ENCODE measurements at places on chromosomes 16 and 17.
A peak's percentile ranks its signal among the peaks of the same experiment; 100 is the strongest.

DNA sequence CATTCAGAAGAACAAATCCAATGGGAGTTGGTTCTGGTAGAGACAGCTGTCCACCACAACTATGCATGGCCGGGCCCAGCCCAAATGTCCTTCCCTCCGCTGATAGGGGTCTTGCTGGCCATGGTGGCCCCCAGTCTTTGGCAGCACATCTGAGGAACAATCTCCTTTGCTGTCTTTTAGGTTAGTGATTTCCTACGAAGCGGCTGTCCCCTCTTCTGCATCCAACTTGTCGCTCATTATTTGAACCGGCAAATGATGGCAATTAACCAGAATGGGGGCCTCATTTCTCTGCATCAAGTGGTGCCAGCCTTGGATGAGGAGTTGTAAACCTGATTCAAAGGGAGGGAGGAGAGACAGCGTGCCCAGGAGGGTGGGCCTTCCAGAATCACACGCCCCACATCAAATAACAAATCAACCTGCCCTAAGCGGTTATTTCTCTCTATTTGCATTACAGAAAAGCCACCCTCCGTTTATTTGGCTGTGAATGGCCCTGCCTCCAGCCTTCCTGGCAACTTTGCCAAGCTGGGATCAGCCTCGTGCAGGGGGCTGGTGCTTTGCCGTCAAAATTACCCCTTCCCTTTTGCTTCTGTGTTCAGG is 156.5 kb downstream of the RGS9 start:
- H3K27me3 ChIP-seq: no peaks in the 10 kb centered on the region
- no peak for DNase-seq
- no peaks in the 10 kb centered on the region for H3K4me1 ChIP-seq
- no peaks in the 10 kb centered on the region for H3K36me3 ChIP-seq
- no peak overlapping the region for H3K27ac ChIP-seq

DNA sequence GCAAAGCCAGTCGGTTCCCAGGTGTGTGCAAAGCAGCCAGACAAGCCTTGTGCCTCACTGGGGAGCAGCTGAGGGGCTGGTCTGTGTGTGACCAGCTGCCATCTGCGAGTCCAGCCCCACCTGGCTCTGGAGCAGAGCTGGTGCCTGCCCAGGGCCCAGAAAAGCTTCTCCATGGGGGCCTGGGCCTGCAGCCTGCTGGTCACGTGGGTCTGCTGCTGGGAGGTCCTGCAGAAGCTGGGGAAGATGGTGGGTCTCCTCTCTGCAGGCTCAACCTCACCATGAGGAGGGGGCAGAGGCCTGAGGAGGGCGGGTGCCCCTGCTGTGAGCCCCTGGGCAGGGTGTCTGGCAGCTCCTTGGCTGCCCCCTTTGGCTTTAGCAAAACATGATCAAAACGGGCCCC is 71.9 kb downstream of the ENGASE start:
- no peak overlapping the region for H3K4me3 ChIP-seq
- DNase-seq: no peak
- no peaks in the 10 kb centered on the region for H3K36me3 ChIP-seq
- H3K27ac ChIP-seq: no peak overlapping the region
- no peaks in the 10 kb centered on the region for H3K4me1 ChIP-seq

- H3K36me3 ChIP-seq: no peaks in the 10 kb centered on the region
- peaks cover 16% of the 10 kb centered on the region for H3K4me1 ChIP-seq
- peaks cover 6% of the 10 kb centered on the region for H3K27me3 ChIP-seq
- H3K27ac ChIP-seq: peak overlapping the region; percentile 26
- H3K4me3 ChIP-seq: no peak overlapping the region
Measured at GRCh38 chr17:81349397-81350319, 45.6 kb upstream of the BAHCC1 start.

- H3K27me3 ChIP-seq: no peaks in the 10 kb centered on the region
- no peaks in the 10 kb centered on the region for H3K36me3 ChIP-seq
- no peak overlapping the region for H3K27ac ChIP-seq
- no peak overlapping the region for H3K4me3 ChIP-seq
- peak; percentile 97 for DNase-seq
Measured at GRCh38 chr17:17001874-17002520, 30.1 kb upstream of the TNFRSF13B start.

DNA sequence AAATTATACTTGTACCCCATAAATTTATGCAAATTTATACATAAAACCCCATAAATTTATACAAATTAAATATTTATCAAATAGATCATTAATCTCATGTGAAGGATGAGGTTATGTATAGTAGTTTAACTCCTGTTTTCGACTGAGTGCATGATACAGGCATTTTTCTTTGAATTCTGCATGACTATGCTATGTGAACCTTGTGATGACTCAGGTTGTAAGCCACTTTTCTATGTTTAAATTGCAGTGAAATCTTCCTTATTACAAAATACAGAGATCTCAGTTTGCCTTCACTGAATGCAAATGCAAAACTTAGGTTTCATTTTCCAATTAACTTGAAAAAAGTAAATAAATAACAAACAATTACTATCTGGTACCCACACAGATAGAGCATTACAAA is 843.7 kb downstream of the CDH11 start:
- DNase-seq: no peak
- H3K4me1 ChIP-seq: no peaks in the 10 kb centered on the region
- no peak overlapping the region for H3K4me3 ChIP-seq
- no peaks in the 10 kb centered on the region for H3K27me3 ChIP-seq

DNA sequence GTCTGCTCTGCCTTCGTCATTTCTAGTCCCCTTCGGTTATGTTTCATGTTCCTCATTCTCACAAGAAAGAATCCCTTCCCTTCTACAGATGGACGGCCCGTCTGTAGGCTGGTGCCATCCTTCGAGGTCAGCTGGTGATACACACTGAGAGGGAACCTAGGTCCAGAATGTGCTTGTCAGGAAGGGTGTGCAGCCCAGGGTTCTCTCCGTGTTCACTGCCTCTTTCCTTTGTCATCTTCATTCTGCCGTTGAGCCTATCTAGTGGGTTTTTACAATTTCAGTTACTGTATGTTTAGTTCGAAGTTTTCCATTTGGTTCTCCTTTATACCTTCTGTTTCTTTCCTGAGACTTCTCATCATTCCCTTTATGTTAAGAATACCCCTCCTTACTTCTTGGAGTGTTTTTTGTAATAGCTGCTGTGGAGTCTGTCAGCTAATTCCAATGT is 18.9 kb downstream of the KIAA0513 start:
- no peaks in the 10 kb centered on the region for H3K27me3 ChIP-seq
- H3K36me3 ChIP-seq: no peaks in the 10 kb centered on the region
- no peak overlapping the region for H3K4me3 ChIP-seq

DNA sequence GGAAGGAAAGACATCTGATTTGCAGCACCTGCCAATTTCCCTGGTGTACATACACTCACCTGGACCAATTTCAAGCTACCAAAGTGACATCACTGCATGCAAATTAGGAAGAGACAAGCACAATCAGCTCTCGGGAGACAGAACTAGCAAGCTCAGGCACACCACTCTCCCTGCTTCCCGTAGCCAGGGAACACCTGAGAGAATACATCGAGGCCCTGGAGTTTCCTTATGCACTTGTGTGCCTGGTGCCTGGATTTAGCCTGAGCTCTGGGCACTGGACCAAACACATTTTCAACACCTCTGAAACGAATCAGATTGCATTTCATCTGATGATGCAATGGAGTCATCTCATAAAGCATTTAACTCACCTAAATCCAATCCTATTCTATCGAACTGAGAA is 110.5 kb downstream of the HS3ST2 start:
- no peak overlapping the region for H3K27ac ChIP-seq
- H3K4me3 ChIP-seq: no peak overlapping the region
- DNase-seq: no peak
- no peaks in the 10 kb centered on the region for H3K36me3 ChIP-seq

DNA sequence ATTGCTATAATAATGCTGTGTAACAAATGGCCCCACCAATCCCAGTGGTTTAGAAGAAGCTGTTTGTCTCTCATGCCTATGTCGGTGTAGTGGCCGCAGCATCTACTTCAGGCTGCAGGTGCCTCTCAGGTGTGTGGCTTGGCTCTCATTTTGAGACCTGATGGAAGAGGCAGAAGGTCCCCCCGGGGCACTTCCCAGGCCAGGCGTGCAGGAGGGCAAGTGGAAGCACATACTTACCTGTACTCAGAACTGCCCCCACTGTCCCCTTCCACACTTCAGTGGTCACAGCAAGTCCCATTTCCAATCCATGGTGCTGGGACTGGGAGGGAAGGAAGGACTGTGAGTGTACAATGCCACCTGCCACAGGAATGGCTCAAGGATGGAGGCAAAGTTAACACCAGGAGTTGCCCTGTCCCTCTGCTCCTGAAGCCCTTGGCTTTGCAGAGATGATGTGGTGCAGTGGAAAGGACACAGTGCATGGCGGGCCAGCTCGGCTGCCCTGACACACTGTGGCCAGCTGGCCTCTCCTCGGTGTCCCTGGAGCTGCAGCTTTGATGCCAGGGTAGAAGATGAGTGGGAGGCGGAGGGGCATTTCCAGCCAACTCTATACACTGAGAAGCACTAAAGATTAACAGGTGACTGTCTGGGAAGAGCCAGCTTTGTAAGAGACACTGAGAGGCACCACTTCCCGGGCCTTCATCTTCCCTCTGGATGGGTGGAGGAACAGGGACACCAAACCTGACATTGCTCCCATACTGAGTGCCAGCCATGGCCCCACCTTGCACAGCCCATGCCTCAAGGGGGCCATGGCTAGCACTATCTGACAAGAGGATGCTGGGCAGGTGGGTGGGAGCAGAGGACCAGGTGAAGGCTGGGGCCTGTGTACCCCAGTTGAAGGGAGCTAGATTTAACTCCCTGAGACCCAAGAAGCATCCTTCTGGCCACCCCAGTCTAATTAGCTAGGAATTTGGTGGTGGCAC is 105.9 kb downstream of the METRNL start:
- no peaks in the 10 kb centered on the region for H3K36me3 ChIP-seq
- no peak overlapping the region for H3K4me3 ChIP-seq
- H3K27me3 ChIP-seq: no peaks in the 10 kb centered on the region
- DNase-seq: no peak
- no peak overlapping the region for H3K27ac ChIP-seq

DNA sequence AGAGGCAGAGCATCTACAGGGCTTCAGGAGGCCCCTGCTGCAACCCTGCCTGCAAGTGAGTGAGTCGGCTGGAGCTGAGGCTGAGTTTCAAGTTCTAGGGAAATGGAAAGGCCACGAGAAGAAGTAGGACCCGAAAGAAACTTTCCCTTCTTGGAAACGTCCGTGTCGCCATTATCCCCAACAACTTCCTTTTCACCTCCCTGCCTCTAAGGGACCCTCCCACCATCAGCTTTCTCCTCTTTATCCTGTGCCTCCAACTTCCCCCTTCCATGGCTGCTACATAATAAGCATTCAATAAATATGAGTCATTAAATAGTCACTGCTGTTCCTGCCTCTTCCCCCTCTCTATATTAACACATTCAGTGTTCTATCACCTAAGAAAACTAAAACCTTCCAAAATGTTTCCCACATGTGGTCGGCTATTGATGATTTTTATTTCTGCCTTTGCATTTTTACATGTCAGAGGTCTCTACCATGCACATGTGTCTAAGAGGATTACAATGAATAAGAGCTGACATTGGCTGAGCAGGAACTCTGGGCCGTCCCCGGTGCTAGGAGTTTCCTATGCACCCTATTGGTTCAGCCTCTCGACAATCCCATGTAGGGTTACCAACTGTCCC is 115.9 kb upstream of the TNRC6C start:
- H3K27me3 ChIP-seq: no peaks in the 10 kb centered on the region
- no peaks in the 10 kb centered on the region for H3K4me1 ChIP-seq
- H3K36me3 ChIP-seq: no peaks in the 10 kb centered on the region
- no peak overlapping the region for H3K27ac ChIP-seq
- no peak for DNase-seq
- H3K4me3 ChIP-seq: no peak overlapping the region

- H3K4me1 ChIP-seq: peaks cover 8% of the 10 kb centered on the region
- peak; percentile 86 for DNase-seq
- H3K36me3 ChIP-seq: no peaks in the 10 kb centered on the region
- H3K27me3 ChIP-seq: no peaks in the 10 kb centered on the region
- peak overlapping the region; percentile 83 for H3K27ac ChIP-seq
Measured at GRCh38 chr16:84532291-84532724, 27.8 kb upstream of the MEAK7 start.

DNA sequence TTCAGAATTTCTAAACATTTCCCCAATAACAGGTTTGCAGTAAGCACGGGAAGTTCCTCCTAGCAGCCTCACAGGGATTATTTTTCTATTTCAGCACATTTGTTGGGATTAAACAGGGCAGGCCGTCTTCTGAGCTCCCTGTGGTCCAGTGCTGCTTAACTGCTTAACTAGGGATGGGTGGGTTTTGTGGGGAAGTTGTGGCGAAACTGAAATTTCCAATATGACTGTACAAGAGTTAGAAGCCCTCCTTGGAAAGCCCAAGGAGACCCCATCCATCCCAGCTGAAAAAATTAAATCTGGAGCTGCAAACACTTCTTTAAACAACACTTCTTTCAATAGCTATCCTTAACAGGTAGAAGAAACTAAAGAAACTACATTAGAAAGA is 22.2 kb downstream of the FAM117A start:
- peaks cover 5% of the 10 kb centered on the region for H3K4me1 ChIP-seq
- no peak overlapping the region for H3K4me3 ChIP-seq
- H3K36me3 ChIP-seq: no peaks in the 10 kb centered on the region

DNA sequence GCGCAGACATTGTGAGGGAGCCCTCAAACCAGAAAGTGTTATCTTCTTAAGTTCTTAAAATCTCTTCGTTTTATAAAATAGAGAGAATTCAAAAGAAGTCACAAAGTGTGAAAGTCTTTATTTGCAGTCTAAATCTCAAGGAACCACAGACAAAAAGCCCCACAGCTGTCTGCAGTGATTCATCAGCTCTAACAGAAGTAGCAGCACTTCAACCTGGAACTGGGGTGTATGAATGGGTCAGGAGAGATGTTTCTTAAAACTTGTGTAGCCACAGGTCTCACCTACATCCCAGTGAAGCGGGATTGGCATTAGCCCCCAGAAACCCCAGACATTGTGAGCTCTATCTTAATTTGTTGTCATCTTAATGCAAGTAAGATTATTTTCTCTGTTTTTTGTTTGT is 61.1 kb downstream of the CDYL2 start:
- H3K36me3 ChIP-seq: no peaks in the 10 kb centered on the region
- DNase-seq: no peak
- H3K27ac ChIP-seq: no peak overlapping the region
- no peak overlapping the region for H3K4me3 ChIP-seq
- no peaks in the 10 kb centered on the region for H3K27me3 ChIP-seq
- no peaks in the 10 kb centered on the region for H3K4me1 ChIP-seq

GRCh38 chr17:21419299-21420239 is 43.4 kb downstream of the KCNJ12 start:
- no peak overlapping the region for H3K27ac ChIP-seq
- H3K27me3 ChIP-seq: no peaks in the 10 kb centered on the region
- DNase-seq: peak; percentile 72
- no peaks in the 10 kb centered on the region for H3K36me3 ChIP-seq
- no peak overlapping the region for H3K4me3 ChIP-seq

DNA sequence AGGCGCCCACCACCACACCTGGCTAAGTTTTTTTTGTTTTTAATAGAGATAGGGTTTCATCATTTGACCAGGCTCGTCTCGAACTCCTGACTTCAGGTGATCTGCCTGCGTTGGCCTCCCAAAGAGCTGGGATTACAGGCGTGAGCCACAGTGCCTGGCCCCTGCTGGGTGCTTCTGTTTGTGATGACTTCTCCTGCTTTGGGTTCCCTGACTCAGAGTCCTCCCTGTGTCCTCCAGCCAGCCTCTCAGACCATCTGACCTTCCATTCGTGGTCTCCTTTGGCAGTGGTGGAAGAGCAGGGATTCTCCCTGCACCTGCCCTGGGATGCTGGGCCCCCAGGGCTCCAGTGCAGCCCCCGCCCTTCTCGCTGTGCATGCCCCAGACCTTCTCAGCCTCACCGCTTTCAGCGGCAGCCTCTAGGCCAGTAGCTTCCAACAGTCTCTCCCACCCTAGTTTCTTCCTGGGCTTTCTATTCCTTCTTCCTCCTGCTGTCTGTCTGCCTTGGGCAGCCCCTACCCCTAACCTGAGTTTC is 13.2 kb downstream of the BEAN1 start:
- peak; percentile 39 for DNase-seq
- H3K27ac ChIP-seq: no peak overlapping the region
- no peaks in the 10 kb centered on the region for H3K27me3 ChIP-seq
- H3K4me1 ChIP-seq: no peaks in the 10 kb centered on the region
- H3K36me3 ChIP-seq: no peaks in the 10 kb centered on the region
- H3K4me3 ChIP-seq: no peak overlapping the region

All from endodermal cell (in vitro differentiated cells).